ENCODE measurements at places on chromosomes 2 and 18. TPM values are rescaled to one million over a fixed set of nuclear protein-coding genes. Genes with fewer than 3 reads are reported as not detected.

The SLC35F6 gene
- total RNA-seq = 11.5 TPM

DNA sequence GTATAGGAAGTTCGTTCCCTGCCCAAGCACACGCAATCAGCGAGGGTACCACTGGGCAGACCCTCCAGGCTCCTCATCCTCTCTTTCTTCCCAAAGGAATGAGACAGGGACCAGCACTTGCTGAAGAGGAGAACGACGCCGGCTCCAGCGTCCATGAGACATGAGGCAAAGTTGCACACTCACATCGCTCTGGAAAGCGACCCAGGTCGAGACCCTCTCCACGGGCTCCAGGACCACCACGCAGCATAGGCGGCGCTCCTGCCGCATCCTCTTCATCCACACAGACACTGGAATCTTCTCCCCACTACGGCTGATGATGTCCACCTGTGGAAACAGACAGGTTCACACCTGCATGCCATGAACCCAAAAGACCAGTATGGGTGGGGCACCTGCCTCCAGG, 10.8 kb downstream of the PASK start:
- H3K27me3 ChIP-seq = no peaks in the 10 kb centered on the region
- H3K27ac ChIP-seq = no peak overlapping the region
- no peaks in the 10 kb centered on the region for H3K4me1 ChIP-seq
- no peak overlapping the region for H3K4me3 ChIP-seq
- DNase-seq = no peak

DNA sequence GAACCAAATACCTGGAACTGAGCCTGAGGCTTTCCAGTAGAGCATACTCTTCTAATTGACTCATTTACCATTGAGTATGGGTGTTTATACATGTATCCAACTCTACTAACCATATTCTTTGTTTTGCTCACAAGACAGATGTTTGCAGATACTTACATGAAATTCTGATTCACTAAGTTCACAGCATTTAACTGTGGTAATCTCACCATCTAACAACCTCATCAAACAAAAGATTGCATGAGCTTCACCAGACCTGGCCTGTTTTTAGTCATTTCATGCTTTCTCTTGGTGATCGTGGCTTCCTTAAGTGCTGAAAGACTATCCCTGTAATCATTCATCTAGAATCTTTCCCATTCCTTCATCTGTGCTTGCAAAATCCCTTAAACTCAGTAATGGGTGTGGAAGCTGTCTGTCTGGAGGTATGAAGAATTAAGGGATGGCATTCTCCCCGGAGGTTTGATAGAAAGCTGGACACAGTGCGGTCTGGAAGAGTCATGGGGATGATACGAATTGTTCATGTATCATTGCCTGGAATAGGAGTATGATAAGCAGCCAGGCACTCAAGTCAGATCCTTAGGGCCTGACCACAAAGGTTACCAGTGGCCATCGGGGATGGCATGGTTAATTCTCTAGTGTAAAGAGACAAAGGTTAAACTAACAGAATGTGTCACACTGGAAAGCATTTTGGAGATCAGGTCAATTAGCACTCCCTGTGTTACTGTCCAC, 42.0 kb upstream of the IL1R1 start:
- no peaks in the 10 kb centered on the region for H3K27me3 ChIP-seq
- no peaks in the 10 kb centered on the region for H3K36me3 ChIP-seq
- H3K4me3 ChIP-seq = no peak overlapping the region
- no peak overlapping the region for H3K27ac ChIP-seq
- H3K4me1 ChIP-seq = no peaks in the 10 kb centered on the region

DNA sequence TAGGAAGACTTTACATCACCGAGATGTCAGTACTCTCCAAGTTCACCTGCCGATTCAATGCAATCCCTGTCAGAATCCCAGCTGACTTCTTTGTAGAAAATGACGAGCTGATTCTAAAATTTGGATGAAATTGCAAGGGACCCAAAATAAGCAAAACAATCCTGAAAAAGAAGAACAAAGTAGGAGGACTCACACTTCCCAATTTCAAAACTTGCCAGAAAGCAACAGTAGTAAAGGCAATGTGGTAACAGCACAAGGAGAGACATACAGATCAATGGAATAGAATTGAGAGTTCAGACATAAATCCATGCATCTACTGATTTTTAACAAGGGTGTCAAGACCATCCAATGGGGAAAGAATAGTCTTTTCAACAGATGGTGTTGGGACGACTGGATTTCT, 52.2 kb downstream of the SMAD7 start:
- no peak overlapping the region for H3K27ac ChIP-seq
- H3K4me3 ChIP-seq = no peak overlapping the region
- H3K4me1 ChIP-seq = no peaks in the 10 kb centered on the region

DNA sequence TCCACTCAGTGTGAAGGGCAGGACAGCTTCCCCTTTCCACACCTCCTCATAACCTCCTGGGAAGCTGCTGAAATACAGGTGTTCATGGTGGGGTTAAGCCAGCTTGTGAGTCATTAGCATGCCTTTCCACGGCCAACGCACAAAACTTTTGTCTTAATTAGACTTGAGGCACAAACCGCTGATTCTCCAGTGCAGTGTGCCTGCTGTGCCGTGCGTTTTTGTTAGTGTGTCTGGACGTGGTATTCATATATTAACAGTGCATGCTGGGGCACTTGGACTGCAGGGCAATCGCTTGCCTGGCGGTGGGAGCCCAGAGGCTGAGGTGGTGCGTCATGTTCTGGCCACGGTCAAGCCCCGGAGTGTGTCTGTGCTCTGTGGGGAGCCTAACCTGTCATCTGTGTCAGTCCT, 156.2 kb downstream of the SH3RF3 start:
- no peak for DNase-seq
- H3K27me3 ChIP-seq = no peaks in the 10 kb centered on the region
- no peaks in the 10 kb centered on the region for H3K36me3 ChIP-seq
- H3K4me1 ChIP-seq = no peaks in the 10 kb centered on the region

- H3K27ac ChIP-seq = no peak overlapping the region
- H3K4me1 ChIP-seq = peaks cover 61% of the 10 kb centered on the region
- H3K4me3 ChIP-seq = no peak overlapping the region
- H3K27me3 ChIP-seq = no peaks in the 10 kb centered on the region
These were observed 24.0 kb downstream of the RTN4 start for GRCh38 chr2:55026202-55026601.

- no peaks in the 10 kb centered on the region for H3K36me3 ChIP-seq
- H3K4me3 ChIP-seq = no peak overlapping the region
- no peak overlapping the region for H3K27ac ChIP-seq
These were observed 168.1 kb upstream of the SMAD2 start for GRCh38 chr18:48098538-48098937.

GRCh38 chr2:122905431-122905830, 1119.7 kb upstream of the CNTNAP5 start:
- H3K4me3 ChIP-seq = no peak overlapping the region
- no peaks in the 10 kb centered on the region for H3K36me3 ChIP-seq
- no peak for DNase-seq
- H3K27me3 ChIP-seq = no peaks in the 10 kb centered on the region

- H3K27me3 ChIP-seq = no peaks in the 10 kb centered on the region
- no peaks in the 10 kb centered on the region for H3K36me3 ChIP-seq
- H3K4me3 ChIP-seq = no peak overlapping the region
- no peak for DNase-seq
- no peaks in the 10 kb centered on the region for H3K4me1 ChIP-seq
- H3K27ac ChIP-seq = no peak overlapping the region
These were observed 16.2 kb downstream of the C2orf76 start for GRCh38 chr2:119350311-119350998.

- no peaks in the 10 kb centered on the region for H3K4me1 ChIP-seq
- no peaks in the 10 kb centered on the region for H3K27me3 ChIP-seq
- no peak overlapping the region for H3K4me3 ChIP-seq
- H3K27ac ChIP-seq = no peak overlapping the region
These were observed 130.8 kb upstream of the MSH6 start for GRCh38 chr2:47652061-47652690.
